Muscle of leg (tissue), 16 donors: ENCODE measurements at places on chromosomes 3 and 15. TPM values are rescaled to one million over a fixed set of nuclear protein-coding genes. Genes with fewer than 3 reads are reported as not detected.

Gene CYB561D2
- 8.3 TPM for total RNA-seq

Gene FANCD2OS
- total RNA-seq = not detected

Gene MESD
- 22.3 TPM for total RNA-seq

Gene SERP1
- 47.7 TPM for total RNA-seq

Gene P3H2
- total RNA-seq = 30.8 TPM

Gene SPATA12
- total RNA-seq = 0.04 TPM

Gene SLCO2A1
- 0.49 TPM for total RNA-seq

Gene MCF2L2
- 0.35 TPM for total RNA-seq

Gene C15orf62
- total RNA-seq = 0.13 TPM

Gene SLC22A13
- total RNA-seq = 0.22 TPM

Gene CACNA2D2
- total RNA-seq = 3.0 TPM

- H3K4me3 ChIP-seq = no peak overlapping the region
- H3K27ac ChIP-seq = no peak overlapping the region
- H3K4me1 ChIP-seq = peaks cover 2% of the 10 kb centered on the region
These were observed 4.6 kb upstream of the CIDEC start for GRCh38 chr3:9884555-9885165.

DNA sequence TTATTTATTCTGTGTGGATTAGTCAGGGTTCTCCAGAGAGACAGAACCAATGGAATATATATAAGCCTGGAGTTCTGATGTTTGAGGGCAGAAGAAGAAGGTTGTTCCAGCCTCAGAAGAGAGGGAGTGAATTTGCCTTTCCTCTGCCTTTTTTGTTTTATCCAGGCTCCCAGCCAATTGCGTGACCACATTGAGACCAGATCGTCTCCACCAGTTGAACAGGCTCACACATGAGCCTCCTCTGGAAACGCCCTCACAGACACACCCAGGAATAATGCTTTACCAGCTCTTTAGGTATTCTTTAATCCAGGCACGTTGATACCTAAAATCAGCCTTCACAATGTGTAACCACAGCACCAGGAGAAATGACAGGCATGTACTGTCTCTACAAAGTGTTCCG is 923.1 kb downstream of the TBL1XR1 start:
- no peaks in the 10 kb centered on the region for H3K27me3 ChIP-seq
- no peak for DNase-seq
- H3K4me1 ChIP-seq = no peaks in the 10 kb centered on the region

DNA sequence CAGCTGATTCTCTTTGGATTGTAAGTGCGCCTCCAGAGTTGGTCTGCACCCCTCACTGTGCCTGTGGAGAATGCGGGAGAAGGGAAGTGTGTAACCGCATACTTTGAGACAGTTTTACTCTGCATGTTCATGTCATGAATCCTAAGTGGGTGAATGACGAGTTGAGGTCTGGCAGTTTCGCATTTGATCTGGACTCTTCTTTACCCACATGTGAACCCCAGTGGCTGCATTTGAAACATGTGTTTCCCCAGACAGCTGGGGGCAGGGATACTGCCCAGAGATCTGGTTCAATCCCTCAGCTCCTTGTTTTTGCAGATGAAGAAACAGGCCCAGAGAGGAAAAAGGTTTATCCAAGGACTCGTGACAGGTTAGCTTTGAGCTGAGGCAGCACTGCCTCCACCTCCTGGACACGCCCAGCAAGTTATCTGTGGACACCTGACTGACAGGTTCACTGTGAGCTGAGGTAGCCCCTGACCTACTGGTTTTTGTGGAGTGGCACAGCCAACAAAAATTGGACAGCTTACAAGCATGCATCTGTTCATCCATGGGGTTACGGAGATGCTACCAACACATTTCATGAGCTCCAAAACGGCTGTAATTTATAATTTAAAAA is 207.3 kb downstream of the XXYLT1 start:
- no peak overlapping the region for H3K4me3 ChIP-seq
- no peaks in the 10 kb centered on the region for H3K27me3 ChIP-seq
- H3K27ac ChIP-seq = peak overlapping the region; percentile 42
- DNase-seq = no peak
- H3K36me3 ChIP-seq = peaks cover 7% of the 10 kb centered on the region

- no peaks in the 10 kb centered on the region for H3K27me3 ChIP-seq
- no peaks in the 10 kb centered on the region for H3K4me1 ChIP-seq
- no peak for DNase-seq
- no peak overlapping the region for H3K4me3 ChIP-seq
- no peaks in the 10 kb centered on the region for H3K36me3 ChIP-seq
These were observed 198.3 kb downstream of the OTOL1 start for GRCh38 chr3:161694682-161695564.

GRCh38 chr3:89762405-89762804 is 655.0 kb downstream of the EPHA3 start:
- no peaks in the 10 kb centered on the region for H3K27me3 ChIP-seq
- no peak for DNase-seq
- no peak overlapping the region for H3K27ac ChIP-seq
- no peak overlapping the region for H3K4me3 ChIP-seq

- H3K27me3 ChIP-seq = no peaks in the 10 kb centered on the region
- H3K27ac ChIP-seq = no peak overlapping the region
- DNase-seq = no peak
- no peaks in the 10 kb centered on the region for H3K36me3 ChIP-seq
These were observed 27.9 kb downstream of the CFAP100 start for GRCh38 chr3:126422571-126423091.

- H3K4me3 ChIP-seq = no peak overlapping the region
- no peaks in the 10 kb centered on the region for H3K4me1 ChIP-seq
- H3K27me3 ChIP-seq = no peaks in the 10 kb centered on the region
- peak overlapping the region; percentile 22 for H3K27ac ChIP-seq
These were observed 22.2 kb upstream of the EID1 start for GRCh38 chr15:48855501-48856440.

GRCh38 chr15:88791637-88792036 is 11.6 kb upstream of the ACAN start:
- H3K4me1 ChIP-seq = peaks cover 7% of the 10 kb centered on the region
- no peaks in the 10 kb centered on the region for H3K36me3 ChIP-seq
- H3K4me3 ChIP-seq = no peak overlapping the region

GRCh38 chr15:89393056-89393455 is 58.4 kb upstream of the POLG start:
- no peak for DNase-seq
- H3K36me3 ChIP-seq = no peaks in the 10 kb centered on the region
- no peak overlapping the region for H3K4me3 ChIP-seq
- peaks cover 11% of the 10 kb centered on the region for H3K4me1 ChIP-seq
- no peak overlapping the region for H3K27ac ChIP-seq

GRCh38 chr3:24154013-24154695 is 209.1 kb downstream of the NR1D2 start:
- H3K27me3 ChIP-seq = no peaks in the 10 kb centered on the region
- H3K4me3 ChIP-seq = no peak overlapping the region
- no peaks in the 10 kb centered on the region for H3K36me3 ChIP-seq
- H3K4me1 ChIP-seq = no peaks in the 10 kb centered on the region

GRCh38 chr3:192409201-192409837 is 318.0 kb downstream of the FGF12 start:
- peak overlapping the region; percentile 61 for H3K4me3 ChIP-seq
- peak; percentile 60 for DNase-seq
- no peaks in the 10 kb centered on the region for H3K36me3 ChIP-seq
- peaks cover 40% of the 10 kb centered on the region for H3K27me3 ChIP-seq
- H3K27ac ChIP-seq = peak overlapping the region; percentile 61

GRCh38 chr3:122508135-122508914 is 6.4 kb downstream of the KPNA1 start:
- no peak overlapping the region for H3K27ac ChIP-seq
- H3K36me3 ChIP-seq = no peaks in the 10 kb centered on the region
- no peak for DNase-seq
- H3K4me3 ChIP-seq = no peak overlapping the region
- H3K4me1 ChIP-seq = peaks cover under 1% of the 10 kb centered on the region

- DNase-seq = no peak
- H3K27me3 ChIP-seq = no peaks in the 10 kb centered on the region
- H3K4me1 ChIP-seq = no peaks in the 10 kb centered on the region
- no peaks in the 10 kb centered on the region for H3K36me3 ChIP-seq
- no peak overlapping the region for H3K27ac ChIP-seq
These were observed 117.2 kb upstream of the KCNMB2 start for GRCh38 chr3:178419071-178419470.

- no peak overlapping the region for H3K4me3 ChIP-seq
- no peaks in the 10 kb centered on the region for H3K27me3 ChIP-seq
- no peak overlapping the region for H3K27ac ChIP-seq
- peaks cover 12% of the 10 kb centered on the region for H3K4me1 ChIP-seq
These were observed 101.6 kb upstream of the ARHGEF3 start for GRCh38 chr3:56903231-56903782.

GRCh38 chr3:141623691-141624090 is 114.4 kb upstream of the RNF7 start:
- H3K4me1 ChIP-seq = no peaks in the 10 kb centered on the region
- no peak overlapping the region for H3K27ac ChIP-seq
- DNase-seq = no peak
- no peaks in the 10 kb centered on the region for H3K36me3 ChIP-seq
- H3K27me3 ChIP-seq = no peaks in the 10 kb centered on the region
- H3K4me3 ChIP-seq = no peak overlapping the region

DNA sequence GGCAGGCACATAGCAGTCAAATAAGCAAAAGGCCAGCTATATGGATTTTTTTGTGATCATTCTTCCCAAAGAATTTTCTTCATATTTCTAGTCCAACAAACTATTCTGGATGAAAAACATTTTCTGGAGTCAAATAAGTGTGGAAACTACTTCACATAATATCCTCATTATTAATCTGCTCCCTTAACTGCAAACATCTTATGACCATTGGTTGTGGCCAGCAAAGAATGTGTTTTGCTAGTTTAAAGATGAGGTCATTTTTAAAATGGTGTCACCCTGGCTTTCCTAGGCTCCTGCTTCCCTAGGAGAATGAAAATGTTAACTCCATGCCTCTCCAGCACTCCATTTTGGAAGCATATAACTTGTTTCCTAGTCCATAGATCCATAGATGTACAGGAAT is 118.8 kb downstream of the SST start:
- DNase-seq = no peak
- H3K27ac ChIP-seq = no peak overlapping the region
- H3K27me3 ChIP-seq = no peaks in the 10 kb centered on the region
- H3K4me3 ChIP-seq = no peak overlapping the region
- no peaks in the 10 kb centered on the region for H3K4me1 ChIP-seq

GRCh38 chr3:149291178-149291577 is 42.3 kb downstream of the TM4SF18 start:
- no peaks in the 10 kb centered on the region for H3K36me3 ChIP-seq
- H3K4me3 ChIP-seq = no peak overlapping the region
- DNase-seq = no peak
- no peaks in the 10 kb centered on the region for H3K27me3 ChIP-seq
- no peaks in the 10 kb centered on the region for H3K4me1 ChIP-seq
- H3K27ac ChIP-seq = no peak overlapping the region

DNA sequence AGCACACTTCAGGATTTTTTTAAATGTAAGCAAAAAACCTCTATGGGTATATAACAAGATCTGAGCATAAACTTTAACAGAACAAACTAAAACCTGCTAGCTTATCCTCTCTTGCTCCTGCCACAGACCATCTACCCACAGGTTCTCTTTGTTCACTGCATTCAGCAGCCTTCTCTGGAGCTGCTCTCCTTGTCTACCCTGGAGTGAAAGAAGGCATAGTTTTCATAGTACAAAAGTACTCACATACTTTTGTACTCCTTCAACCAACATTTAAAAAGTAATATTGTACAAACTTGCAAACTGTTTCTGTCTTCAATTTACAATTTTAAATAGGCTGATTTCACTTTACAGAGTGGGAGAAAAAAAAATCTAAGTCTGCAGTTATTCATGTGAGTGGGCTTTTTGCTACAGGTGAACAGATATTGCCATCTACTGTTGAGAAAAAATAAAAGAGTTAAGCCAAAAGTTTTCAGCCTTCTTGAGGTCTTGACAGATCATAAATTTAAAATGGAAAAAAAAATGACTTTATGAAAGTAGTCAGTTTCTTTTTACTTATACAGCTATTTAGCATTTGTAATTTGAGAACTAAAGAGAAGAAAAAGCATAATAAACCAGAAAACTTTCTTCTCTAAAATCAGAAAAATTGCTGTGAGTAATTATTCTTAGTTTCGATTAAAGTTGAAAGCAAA is 20.4 kb downstream of the TERC start:
- no peaks in the 10 kb centered on the region for H3K36me3 ChIP-seq
- H3K27me3 ChIP-seq = no peaks in the 10 kb centered on the region
- H3K4me3 ChIP-seq = no peak overlapping the region
